ENCODE measurements at places on chromosomes 3 and 15.

GRCh38 chr3:144463911-144464310 lies 492.3 kb downstream of the DIPK2A start:
- DNase-seq = no peak

GRCh38 chr15:28022181-28022580 lies 76.9 kb downstream of the OCA2 start:
- no peak for DNase-seq

GRCh38 chr3:158086361-158086760 lies 19.9 kb downstream of the SHOX2 start:
- DNase-seq = no peak

DNA sequence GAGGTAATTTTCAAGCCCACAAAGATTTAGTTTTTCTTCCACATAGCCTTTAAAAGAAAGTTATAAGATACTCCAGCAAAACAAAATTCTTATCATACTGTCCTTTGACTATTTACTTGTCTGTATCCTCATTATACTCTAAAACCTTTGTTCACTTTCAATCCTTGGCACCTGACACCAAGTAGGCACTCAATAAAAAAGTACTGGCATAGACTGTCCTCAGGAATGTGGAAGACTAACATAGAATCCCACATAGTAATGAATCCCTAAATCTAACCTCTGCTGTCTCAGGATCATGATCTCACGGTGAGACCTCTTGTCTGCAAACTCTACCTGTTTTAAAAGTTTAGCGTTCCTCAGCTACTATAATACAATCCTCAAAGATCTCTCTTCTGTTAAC lies 21.6 kb downstream of the PHC3 start:
- DNase-seq = no peak

DNA sequence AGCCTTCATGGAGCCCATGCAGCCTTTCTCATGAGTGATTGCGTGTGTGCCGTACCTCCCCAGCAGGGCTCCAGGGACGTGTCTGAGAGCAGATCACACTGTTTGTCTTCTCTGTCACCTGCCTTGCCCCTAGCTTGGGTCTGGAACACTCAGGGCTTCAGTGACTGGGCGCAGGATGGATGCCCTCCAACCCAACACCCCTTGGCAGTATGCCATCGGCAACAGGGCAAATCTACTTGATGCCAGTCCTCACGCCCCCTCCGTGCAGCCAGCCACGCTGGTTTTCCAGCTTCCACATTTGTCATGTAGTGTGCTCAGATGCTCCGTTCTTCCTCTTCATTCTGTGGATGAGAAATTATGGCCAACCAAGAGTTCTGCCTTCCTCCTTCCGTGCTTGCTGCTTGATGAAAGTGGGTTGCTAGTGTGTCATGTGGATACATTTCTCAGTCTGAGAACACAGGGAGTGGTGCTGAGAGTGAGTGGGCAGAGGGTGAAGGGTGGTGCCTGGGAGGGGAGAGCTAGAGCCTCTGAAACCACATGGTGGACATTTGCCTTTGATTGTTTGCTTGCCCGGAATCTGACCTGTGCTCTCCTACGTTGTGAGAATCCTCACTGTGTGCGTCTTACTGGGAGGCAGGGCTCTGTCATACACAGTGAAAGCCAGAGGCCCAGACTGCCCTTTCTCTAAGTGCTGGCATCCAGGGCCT lies 97.2 kb downstream of the FAM43A start:
- peak; percentile 86 for DNase-seq

DNA sequence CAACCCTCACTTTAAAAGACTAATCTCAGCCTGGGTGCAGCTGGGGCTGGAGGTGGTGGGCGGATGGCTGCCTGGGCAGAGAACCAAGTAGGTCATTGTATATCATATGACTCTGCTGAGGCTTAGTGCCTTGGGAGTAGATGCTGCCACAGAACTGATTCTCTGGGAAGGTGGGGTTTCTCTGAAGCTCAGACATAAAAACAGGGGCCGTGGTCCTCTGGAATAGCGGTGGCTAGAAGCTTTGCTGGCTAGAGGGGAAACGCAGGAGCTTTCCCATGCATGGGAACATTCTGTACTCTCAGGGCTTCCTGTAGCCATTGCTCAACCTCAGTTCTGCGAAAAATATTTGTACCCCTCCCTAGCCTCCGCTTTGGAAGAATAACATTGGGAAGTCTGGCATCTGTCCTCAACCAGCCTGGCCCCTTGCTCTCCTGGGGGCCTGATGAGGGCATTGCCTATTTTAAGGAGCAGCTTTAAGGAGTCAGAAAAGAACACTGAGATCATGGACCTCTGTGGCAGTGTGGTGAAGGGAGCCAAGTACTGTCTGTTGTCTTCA lies 14.7 kb downstream of the TIMP4 start:
- DNase-seq = peak; percentile 88

DNA sequence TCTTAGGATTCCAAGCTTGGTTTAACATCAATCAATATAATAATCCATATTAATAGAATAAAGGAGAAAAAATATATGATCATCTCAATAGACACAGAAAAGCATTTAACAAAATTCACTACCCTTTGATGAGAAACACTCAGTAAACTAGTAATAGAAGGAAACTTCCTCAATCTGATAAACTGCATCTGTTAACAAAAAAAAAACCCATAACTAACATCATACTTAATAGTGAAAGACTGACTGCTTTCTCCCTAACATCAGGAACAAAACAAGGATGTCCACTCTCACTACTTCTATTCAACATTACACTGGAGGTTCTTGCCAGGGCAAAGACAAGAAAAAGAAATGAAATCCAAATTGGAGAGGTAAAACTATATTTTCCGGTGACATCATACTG lies 30.5 kb downstream of the LRRK1 start:
- DNase-seq = no peak

GRCh38 chr3:74633021-74633420 lies 18.6 kb upstream of the CNTN3 start:
- DNase-seq = peak; percentile 74

- peak; percentile 42 for DNase-seq
Observed at GRCh38 chr3:159936541-159936940, 52.1 kb upstream of the IL12A start.

DNA sequence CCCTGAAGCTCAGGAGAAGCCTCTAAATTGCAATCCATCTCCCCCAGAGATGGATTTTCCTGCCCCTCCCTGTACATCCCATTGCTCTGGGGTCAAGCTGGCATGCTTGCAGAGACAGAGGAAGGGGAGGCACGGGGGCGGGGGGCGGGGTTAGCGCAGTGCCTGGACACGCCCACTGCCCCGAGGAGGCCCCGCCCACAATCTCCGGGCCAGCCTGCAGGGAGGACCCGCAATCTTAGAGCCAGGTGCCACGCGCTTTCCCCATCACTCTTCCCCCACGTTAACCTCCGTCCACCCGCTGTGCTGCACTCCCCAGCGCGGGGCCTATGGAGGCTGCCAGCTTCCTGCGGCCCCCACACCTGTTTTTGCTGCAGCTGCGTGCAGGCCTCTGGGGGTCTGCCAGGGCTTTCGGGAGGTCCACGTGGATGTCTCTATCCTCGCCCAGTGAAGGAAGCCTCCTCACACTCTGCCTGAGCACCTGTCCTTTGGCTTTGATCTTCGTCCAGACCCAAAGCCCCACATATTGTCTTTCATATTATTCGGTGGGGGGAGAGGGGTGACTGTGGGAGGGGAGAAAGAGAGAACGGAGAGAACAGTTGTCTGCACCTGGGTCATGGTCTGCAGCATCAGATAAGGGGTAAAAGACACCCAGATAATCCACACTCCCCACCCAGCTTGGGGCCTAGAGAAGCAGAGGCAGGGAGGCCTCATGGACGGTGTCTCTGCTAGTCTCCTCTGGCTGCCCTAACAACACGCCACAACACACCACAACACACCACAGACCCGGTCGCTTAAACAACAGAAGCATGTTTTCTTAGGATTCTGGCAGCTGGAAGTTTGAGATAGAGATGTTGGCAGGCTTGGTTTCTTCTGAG lies 118.0 kb upstream of the MEF2A start:
- no peak for DNase-seq

- DNase-seq = peak; percentile 21
Observed at GRCh38 chr15:89333959-89334509, 590 bp downstream of the POLG start.

- DNase-seq = no peak
Observed at GRCh38 chr3:8464668-8465067, 37.0 kb upstream of the LMCD1 start.

DNA sequence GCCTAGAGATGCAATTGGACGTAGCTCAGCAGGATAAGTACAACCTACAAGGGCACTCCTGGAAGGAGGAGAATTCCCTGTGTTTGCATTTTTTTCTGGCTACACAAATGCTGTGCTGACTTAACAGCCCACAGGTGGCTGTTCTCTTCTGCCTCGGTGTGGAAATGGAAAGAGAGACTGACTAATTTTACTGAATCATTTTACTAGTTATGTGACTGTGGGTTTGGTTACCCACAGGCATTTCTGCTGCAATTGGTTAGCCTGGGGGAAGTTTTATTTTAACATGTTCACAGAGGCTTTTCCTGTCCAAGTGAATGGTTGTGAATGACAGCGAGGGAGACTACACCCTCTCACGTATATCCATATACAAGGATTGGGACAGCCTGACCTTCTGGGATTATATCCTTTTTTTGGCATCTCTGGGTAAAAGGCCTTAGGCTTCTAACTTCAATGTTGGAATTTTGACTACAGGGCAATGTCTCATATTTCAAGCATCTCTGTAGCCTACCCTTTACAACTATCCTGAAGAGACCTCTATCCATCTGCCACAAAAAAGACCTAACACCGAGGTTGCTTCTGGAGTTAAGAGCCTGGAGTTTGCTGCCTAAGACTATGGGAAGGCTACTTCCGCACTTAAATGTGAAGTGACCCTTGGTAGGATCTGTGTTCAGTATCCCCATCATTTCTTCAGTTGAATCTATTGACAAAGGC lies 67.2 kb upstream of the TP63 start:
- peak; percentile 65 for DNase-seq

GRCh38 chr15:101510212-101511197 lies 21.0 kb upstream of the PCSK6 start:
- no peak for DNase-seq

GRCh38 chr15:91561371-91562100 lies 292.0 kb upstream of the SLCO3A1 start:
- DNase-seq = peak; percentile 90

- DNase-seq = peak; percentile 74
Observed at GRCh38 chr3:121431726-121432517, 113.9 kb downstream of the POLQ start.

GRCh38 chr3:141784531-141784930 lies 21.3 kb downstream of the GRK7 start:
- no peak for DNase-seq

- peak; percentile 57 for DNase-seq
Observed at GRCh38 chr3:45134758-45135521, 11.2 kb downstream of the CDCP1 start.

DNA sequence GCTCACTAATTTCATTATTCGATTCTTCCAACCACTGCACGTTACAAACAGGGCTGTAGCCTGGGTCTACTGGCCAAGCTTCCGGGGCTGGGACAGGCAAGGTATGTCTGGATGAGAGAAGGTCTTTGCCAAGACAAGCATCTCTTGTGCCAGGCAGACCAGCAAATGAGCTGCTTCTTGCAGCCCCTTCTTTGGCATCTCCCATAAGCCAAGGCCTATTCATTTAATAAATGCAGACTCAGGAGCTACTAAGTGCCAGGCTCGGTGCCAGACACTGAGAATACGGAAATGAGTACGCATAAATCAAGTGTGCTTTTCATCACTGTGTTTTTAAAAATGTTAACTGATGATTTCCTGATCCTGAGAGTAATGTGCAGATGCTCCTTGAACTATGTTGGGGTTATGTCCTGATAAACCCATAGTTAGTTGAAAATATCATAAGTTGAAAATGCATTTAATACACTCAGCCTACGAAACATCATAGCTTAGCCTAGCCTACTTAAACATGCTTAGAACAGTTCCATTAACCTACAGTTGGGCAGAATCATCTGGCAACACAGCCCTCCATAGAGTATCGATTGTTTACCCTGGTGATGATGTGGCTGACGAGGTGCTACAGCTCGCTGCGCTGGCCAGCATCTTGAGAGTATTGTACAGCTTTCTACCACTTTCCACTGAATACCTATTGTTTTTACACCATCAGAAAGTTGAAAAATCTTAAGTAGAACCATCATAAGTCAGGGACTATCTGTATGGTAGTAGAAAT lies 135.0 kb upstream of the CTDSPL start:
- DNase-seq = no peak

- DNase-seq = no peak
Observed at GRCh38 chr15:27459836-27460235, 488.9 kb downstream of the GABRG3 start.

DNA sequence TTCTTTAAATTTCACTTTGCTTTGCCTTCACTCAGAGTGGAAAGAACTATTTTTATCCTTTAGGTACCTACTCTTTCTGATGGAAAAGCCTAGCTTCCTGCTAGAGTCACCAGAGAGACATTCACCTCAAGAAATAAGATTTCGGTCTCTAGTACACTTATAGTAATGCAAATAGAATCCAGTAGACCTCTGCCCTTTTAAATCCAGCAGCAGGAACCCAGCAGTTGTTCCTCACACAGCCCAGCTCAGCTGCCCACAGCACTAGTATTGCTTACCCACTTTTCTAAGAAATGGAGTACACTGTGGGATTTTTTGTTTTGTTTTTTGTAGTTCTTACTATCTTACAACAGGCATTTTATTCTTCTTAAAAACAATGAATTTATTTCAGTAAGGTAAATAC lies 497.0 kb upstream of the CCDC54 start:
- DNase-seq = no peak

DNA sequence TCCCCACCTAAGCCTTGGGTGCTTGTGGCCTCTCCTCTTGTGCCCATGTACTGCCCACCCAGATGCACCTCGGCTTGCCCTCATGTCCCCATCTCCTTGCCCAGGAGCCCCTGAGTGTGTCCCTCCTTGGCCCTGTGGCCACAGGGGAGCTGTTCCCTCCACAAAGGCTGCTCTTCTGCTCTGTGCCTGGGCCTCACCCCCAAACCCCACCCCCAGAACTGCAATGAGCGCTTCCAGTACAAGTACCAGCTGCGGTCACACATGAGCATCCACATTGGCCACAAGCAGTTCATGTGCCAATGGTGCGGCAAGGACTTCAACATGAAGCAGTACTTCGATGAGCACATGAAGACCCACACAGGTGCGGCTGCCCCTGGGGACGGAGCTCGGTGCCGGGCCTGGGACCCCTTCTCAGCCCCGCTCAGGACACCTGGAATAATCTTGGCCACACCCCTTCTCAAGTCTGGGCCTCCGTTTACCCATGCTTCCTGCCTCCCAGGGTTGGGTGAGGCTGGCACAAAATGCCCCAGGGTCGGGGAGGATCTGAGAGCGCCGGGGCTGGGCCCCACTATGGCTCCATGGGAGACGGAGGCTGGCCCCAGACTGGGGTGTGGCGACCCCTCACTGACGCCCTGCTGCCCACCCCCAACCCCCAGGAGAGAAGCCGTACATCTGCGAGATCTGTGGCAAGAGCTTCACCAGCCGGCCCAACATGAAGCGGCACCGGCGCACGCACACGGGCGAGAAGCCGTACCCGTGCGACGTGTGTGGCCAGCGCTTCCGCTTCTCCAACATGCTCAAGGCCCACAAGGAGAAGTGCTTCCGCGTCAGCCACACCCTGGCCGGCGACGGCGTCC lies 10.3 kb downstream of the ZBTB47 start:
- DNase-seq = no peak

GRCh38 chr15:89781055-89781454 lies 4.9 kb downstream of the MESP2 start:
- no peak for DNase-seq

All from iris pigment epithelial cell (primary cell).